ENCODE measurements at places on chromosomes 6 and 20.

GRCh38 chr6:35052694-35053565, 88.2 kb downstream of the TCP11 start:
- no peak for DNase-seq

- DNase-seq = no peak
These were observed 4.4 kb downstream of the AMD1 start for GRCh38 chr6:110878751-110879522.

DNA sequence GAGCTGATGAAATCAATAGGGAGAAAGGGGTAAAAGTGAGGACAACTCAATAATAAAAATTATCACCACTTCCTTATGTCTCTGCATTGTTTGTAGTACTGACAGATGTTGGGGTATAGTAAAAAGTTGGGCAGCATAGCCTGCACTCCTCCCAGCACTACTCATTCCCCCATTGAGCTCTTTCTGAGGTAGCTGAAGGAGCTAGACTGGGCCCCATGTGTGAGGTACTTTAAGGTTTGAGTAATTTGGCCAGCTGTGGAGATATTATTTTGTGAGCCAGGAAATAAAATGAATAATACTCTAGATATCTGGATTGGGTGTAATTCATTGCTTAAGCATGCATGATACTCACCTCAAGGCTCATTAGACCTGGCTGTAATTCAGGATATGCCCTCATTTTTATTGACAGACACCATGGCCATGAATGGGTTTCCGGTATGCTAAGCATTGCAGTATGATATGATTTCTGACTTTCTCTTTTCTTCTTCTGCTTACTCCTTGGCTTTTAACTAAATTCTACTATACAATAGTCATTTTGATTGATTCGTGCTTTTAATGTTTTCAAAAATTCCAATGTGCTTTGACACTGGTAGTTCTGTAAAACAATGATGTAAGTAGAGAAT, 283.9 kb upstream of the RIMS1 start:
- DNase-seq = no peak

DNA sequence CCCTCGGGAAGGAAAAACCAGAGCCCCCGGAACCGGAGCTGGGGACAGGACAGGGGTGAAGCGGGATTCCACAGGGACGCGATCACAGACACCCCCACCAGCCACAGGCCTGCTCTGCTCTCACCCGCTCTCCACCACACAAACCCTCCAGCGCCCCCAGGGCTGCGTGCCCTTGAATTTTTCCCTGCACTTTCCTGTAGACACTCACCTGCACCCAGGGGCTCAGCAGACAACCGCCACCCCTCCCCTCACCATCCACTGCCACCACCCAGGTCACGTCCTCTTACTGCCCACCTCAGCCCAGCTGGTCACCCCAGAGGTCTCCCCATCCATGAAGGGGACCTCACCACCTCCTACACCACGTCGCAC, 631 bp downstream of the ULBP2 start:
- no peak for DNase-seq

DNA sequence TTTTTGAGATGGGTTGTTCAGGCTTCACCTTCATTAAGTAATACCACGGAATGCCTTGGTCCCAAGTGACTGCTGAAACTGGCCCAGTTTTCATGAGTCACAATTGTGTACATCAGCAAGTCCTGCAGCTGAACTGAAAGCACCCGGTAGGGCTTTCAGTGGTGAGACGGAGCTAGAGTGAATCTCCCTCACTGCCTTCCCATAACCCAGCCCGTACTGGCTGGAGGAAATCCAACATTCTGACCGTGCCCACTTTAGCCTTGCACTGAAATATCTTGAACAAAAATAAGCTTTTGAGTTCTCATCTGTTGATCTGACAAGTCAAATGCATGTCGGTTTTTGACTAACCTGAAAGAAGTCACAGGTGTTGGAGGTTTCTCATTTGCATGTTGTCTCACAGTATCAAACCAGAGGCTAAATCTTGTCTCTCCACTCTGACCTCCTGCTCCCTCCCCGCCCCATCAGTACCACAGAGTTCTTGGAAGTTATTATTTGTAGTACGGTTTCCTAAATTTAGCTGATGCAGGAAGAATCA, 35.9 kb downstream of the DUSP22 start:
- peak; percentile 57 for DNase-seq

DNA sequence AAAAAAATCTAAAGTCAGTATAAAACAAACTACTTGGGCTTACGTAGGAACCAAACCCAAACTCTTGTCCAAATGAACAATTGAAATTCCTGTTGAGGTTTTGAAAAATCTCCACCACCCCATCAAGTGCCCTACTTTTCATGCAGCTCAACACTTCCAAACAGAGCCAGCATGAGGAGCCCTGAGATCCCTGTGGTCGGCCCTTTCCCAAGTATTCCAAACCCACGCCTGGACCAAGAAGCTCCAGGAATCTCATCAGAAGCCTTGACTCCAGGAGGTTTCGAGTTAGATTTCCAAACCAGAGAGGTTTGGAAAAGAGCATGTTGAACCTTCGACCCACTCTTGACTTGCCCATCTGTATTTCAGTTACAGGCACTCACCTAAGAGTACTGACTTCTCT, 179.3 kb downstream of the MTFR2 start:
- no peak for DNase-seq

DNA sequence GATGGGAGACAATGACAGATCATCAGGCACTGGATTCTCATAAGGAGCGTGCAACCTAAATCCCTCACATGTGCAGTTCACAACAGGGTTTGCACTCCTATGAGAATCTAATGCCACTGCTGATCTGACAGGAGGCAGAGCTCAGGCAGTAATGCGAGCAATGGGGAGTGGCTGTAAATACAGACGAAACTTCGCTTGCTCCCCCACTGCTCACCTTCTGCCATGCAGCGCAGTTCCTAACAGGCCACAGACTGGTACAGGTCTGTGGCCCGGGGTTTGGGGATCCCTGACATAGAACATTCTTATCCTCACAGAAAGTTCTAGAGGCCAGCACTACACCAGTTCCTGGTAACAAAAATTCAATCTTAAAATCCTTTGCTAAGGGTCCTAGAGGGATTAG, 23.2 kb downstream of the RRAGD start:
- DNase-seq = no peak

DNA sequence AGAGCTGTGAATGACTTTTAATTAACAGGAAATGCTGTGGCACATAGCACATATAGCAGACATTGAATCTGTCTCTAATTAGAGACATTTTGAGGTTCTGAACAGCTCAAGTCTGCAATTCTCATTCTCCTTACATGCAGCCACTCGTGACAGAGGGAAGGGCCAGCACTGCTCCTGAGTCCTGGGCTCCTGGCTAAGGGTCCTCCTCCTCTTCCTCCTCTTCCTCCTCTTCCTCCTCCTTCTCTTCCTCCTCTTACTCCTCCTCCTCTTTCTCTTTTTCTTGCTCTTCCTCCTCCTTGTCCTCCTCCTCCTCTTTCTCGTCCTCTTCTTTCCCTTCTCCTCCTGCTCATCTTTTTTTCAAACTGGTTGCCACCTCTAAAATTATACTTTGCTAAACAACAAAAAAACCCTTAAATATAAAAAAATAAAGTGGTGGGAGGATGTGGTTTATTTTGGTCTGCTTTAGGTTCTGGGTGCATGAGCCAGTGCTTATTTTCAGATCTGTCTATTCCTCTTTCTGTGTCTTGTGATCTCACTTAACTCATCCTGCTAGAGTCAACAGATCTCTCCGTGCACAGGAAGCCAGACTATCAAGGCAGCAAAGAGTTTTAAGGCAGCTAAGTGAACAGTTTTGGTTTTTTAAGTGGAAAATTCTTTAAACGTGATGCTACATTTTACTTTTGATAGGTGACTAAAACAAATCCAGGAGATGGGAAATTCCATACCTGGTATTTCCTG, 159.3 kb downstream of the CD83 start:
- DNase-seq = no peak

DNA sequence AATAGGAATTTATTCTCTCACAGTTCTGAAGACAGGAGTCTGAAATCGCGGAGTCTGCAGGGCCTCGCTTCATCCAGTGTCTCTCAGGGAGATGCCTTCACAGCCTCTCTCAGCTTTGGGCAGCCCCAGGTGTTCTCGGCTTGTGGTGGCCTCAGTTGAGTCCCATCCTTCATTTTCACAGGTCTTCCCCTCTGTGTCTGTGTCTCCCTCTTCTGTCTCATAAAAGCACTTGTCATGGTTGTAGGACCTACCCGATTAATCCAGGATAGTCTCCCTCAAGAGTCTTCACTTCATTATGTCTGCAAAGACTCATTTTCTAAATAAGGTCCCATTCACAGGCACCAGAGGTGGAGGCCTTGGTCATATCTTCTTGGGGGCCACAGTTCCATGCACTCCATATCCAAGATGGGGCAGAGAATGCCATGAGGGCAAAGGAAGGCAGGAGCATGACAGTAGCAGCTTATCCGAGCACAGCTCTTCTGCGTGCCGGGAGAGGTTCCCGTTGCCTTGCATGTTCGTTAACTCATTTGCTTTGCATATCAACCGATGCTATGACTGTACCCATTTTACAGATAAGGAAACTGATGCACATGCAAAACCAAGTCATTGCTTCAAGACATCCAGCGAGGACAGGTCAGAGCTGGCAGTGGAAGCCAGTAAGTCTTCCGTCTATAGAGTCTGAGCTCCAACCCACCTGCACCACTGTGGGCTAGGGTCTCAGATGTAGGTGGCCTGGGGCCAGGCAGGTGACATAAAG, 363.8 kb upstream of the SULF2 start:
- no peak for DNase-seq

- no peak for DNase-seq
These were observed 801 bp downstream of the CCDC28A start for GRCh38 chr6:138774370-138774769.

DNA sequence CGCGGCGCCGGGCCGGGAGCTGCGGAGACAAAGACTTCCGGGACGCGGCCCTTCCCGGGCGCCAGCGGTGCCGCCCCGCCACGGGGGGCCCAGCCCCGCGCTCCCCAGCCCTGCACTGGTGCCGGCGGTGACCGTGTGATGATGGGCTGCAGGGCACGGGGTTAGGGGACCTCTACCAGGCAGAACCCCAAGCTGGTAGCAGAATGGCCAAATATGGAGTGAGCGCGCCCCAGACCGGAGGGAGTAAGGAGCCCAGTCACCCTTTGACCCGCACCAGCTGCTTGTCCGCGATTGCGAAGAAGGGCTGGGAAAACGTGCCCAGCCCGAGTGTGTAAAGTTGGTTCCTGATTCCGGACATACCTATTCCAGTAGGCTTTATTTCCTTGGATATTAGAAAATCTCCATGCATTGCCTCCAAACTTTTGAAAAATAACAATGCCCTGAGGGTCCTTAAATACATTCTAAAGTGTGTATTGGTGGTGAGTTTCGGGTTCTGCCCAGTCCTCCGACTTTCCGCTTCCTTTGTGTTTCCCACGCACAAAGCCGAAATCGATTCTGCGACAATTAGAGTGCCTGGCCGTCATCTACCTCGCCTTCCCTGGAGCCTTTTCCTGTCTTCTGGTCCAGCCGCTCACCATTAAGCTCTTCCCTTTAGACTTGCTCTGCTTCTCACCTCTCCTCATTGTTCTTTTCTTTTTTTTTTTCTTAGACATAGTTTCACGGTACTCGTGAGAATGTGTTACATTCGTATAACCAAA, 1.1 kb downstream of the ABRACL start:
- DNase-seq = peak; percentile 56

DNA sequence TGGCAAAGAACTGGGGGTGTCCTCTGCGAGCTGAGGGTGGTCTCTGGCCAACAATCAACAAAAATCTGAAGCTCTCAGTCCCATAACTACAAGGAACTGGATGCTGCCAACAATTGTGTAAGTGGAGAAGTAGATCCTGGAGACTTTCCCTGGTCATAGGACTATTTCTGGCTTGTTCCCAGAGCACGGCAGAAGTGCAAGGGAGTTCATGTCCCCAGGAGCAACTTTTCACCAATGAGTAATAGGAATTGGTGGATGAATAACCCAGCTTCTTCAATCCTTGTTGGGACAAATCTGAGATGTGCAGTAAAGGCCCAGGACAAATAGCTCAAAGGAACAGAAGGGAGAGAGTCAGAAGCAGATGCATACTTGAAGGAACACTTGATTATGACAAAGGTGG, 95.5 kb downstream of the QRSL1 start:
- DNase-seq = no peak

GRCh38 chr6:167044696-167045095, 45.5 kb downstream of the CEP43 start:
- DNase-seq = no peak

GRCh38 chr6:109088995-109089394, 5.7 kb downstream of the SESN1 start:
- no peak for DNase-seq

DNA sequence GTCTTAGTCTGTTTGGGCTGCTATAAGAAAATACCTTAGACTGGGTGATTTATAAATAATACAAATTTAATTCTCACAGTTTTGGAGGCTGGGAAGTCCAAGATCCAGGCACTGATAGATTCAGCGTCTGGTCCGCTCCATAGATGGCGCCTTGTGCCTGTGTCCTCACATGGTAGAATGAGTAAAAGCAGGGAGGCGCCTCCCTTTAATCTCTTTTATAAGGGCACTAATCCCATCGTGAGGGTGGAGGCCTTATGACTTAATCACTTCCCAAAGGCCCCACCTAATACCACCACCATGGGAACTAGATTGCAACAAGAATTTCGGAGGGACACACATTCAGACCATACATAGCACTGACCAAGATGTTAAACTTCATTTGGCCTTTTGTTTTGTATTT, 91.2 kb upstream of the TMEM181 start:
- DNase-seq = no peak

DNA sequence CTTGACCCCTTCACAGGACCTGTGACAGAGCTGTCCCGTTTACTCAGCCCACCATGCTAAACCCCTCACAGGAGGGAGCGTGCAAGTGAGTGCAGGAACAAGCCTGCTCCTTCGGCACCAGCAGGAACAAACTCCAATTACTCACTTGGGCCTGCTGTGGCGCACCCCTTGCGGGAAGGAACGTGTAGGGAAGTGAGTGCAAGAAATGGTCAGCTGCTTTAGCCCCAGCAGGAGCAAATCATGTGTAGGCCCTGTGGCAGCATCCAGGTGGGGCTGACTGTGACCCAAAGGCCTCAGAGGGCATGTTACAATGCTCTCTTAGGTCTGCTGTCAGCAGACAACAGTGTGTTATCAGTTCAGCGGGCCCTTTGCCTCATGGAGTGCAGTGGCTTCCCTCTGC, 574.4 kb downstream of the PRKN start:
- DNase-seq = no peak

GRCh38 chr6:16140607-16141006, 11.7 kb downstream of the MYLIP start:
- DNase-seq = no peak

DNA sequence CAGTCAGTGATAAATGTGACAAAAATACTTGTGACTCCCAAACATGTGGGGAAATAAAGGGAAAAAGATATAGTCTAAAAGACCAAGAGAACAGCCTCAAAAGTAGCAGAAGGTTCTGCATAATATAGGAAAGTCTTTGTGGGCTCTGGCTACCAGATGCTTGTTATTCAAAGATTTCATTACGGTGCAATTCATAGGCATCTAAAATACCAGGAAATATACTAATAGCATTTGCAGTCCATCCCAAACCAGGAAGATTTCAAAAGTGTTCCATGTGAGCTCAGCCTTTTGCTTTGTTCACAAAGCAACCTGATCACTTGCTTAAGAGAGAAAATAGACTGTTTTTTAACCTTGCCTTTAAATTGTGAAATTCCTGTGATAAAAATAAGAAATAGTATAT, 506.7 kb upstream of the MARCKS start:
- no peak for DNase-seq
